Stimulated activated CD4-positive, alpha-beta T cell treated with anti-CD3 and anti-CD28 coated beads, Interleukin-1b, Interleukin-23, amount 100 ng/mL, for 1 hour (primary cell): ENCODE measurements at places on chromosomes 2 and 18.

- DNase-seq = no peak
Observed at GRCh38 chr2:28558918-28559317, 63.1 kb downstream of the PLB1 start.

DNA sequence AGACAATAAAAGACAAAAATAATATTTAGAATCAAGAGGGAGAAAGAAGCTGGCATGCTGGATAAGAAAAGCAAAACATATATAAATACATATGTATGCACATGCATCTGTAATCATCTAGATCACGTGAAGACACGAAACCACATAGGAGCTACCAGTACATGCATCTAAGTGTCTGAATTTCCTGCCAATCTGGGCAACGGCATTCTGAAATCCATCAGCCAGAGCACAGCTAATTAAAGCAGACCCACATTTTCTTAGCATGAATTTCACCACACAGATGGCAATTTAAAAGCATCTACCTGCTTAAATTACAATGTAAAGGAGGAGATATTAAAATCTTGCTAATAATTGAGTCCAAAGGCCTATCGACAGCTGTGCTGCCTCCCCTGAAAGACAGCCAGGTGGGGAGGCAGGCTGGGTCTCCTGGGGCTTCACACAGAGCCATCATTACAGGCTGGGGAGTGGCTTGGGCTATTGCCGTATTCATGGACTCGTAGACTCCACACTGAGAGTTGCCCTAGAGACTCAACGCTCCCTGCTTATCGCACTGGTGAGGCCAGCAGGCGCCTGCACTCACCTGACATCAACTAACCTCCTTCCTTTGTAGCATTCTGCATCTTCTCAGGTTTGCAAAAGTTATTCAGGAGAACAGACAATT lies 272.5 kb upstream of the PXDN start:
- DNase-seq = no peak

GRCh38 chr2:85524336-85524908 lies 14.5 kb upstream of the MAT2A start:
- DNase-seq = no peak

DNA sequence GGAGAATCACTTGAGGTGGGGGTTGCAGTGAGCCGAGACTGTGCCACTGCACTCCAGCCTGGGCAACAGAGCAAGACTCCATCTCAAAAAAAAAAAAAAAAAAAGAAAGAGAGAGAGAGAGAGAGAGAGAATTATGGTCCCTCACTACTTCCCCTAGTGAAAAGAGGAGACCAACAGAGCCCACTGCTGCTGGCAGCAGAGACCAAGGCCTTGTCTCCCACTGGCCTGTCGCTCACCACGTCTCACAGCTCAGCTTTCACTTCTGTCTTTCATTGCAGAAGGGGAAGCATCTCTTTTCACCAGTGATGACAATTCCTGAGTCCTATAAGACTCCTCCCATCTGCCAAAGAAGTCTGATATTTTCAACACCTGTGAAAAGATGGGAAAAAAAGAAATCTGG lies 81.3 kb downstream of the CLHC1 start:
- DNase-seq = no peak

- DNase-seq = no peak
Observed at GRCh38 chr2:240165034-240165433, 24.6 kb upstream of the OTOS start.

GRCh38 chr18:68017385-68017784 lies 500.9 kb upstream of the DSEL start:
- no peak for DNase-seq

DNA sequence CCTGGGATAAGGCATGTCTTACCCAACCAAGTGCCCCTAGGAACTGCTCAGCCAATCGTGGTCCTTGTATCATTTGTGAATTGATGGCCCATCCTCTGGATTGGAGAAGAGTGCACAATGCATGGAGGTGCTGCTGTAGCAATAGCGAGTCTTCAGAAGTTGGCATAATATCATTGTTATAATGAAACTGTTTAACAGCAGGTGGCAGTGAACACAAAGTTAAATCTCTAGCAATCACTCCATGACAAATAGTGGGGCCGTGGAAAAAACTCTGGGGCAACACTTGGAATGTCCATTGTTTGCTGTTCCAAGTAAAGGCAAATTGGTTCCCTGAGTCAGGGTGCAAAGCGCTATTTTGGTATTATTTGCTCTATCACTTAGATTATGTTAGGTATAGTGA lies 11.4 kb downstream of the REG1A start:
- no peak for DNase-seq

DNA sequence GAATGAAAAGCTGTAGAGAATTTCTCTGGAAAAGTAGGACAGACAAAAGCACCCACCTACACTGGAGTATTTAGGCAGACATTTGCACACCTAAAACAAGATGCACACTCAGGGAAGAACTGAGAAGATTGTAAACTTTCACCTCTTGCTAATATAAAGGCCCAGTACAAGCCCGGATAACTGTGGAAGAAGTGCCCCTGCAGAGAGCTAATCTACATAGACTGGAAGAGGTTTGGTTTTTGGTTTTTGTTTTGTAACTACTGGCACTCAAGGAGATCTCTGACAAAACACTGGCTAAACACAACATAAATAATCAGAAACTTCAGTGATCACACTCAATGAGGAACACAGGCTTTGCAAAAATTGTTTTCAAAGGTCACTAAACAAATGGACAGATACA lies 782.2 kb upstream of the SLC8A1 start:
- DNase-seq = no peak

- DNase-seq = no peak
Observed at GRCh38 chr2:46747297-46747818, 168.2 kb downstream of the MCFD2 start.

DNA sequence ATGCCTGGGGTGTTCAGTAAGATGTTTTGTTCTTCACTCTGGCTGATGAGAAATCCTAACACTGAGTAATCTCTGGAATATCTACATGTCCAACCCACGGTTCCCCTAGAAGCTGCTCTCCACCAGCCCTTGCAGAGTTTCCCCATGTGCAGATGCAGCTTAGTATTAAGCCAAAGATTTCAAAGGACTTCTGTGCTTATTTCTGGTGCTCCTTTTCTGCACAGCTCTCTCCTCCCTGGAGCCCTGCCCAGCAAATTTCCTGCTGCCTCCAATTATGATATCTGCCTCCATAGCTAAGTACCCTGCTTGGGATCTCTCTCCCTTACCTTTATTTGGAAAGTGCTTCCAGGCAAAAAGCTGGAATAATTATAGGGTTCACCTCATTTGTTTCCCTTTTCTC lies 949.3 kb downstream of the BCL11A start:
- DNase-seq = no peak

- no peak for DNase-seq
Observed at GRCh38 chr2:127365211-127365643, 22.5 kb downstream of the MAP3K2 start.

GRCh38 chr2:191950132-191950874 lies 103.4 kb upstream of the CAVIN2 start:
- no peak for DNase-seq

DNA sequence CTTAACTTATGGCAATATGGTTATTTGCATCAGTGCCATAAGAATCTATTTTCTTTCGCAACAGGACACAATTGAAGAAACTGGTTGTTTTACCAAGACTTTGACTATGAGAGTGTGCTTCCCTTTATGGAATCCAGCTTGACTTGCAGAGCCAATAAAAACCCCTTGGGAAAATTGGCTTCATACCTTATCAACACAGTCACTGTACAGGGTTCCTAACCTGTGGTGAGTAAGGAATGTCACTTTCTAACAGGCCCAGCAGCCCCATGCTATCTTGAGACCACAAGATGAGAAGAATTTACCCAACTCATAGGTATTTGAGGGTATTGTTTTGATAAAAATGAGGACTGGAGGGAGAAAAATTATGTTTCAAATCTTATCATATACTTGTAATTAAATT lies 418.5 kb upstream of the MAP2 start:
- no peak for DNase-seq

DNA sequence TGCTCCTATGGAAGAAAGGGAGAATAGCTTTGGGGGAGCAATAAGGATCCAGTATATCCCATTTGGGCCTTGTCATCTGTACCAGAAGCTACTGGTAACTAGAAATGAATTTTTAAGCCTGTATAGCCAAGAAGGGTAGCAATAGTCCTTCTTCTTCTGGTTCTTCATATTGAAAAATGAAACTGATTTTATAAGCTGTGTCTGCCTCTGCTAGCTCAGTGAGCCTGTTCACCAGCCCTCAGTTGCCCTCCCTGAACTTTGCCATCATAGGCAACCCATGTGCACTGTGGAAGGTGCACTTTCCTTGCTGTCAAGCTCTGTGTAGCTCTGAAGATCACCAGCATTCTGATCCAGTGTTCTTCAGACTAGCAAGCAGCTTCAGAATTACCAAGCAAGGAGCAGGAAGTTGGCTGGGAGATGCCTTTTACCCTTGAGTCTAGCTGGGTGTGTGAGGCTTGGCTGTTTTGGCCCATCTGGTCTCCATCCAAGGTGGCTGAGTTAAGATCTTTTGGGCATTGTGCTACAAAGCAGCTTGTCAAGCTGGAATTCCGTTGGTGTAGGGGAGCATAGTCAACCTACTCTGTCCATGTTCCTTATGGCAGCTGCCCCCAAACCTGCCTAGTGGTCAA lies 55.8 kb upstream of the MGAT5 start:
- no peak for DNase-seq

GRCh38 chr2:189613077-189613636 lies 32.6 kb upstream of the SLC40A1 start:
- DNase-seq = no peak

GRCh38 chr2:177239932-177240630 lies 24.4 kb downstream of the NFE2L2 start:
- no peak for DNase-seq

DNA sequence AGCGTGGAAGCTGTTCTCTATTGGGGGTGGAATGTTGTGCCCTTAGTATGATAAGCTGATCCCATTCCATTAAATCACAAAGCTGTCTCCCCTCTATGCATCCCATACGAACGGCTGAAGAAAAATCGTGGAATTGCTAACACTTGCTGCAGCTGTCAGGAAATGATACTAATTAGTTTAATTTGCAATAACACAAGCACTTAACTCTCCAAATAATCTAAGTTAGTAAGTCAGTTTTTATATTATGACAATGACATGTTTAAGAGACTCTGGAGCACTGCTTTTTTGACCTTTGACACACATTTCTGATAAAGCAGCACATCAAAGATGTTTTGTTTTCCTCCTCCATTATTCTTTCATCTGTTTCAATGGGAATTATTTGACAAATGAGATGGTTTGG lies 123.7 kb upstream of the SATB2 start:
- no peak for DNase-seq

- DNase-seq = no peak
Observed at GRCh38 chr18:59501920-59502273, 142.8 kb upstream of the LMAN1 start.

DNA sequence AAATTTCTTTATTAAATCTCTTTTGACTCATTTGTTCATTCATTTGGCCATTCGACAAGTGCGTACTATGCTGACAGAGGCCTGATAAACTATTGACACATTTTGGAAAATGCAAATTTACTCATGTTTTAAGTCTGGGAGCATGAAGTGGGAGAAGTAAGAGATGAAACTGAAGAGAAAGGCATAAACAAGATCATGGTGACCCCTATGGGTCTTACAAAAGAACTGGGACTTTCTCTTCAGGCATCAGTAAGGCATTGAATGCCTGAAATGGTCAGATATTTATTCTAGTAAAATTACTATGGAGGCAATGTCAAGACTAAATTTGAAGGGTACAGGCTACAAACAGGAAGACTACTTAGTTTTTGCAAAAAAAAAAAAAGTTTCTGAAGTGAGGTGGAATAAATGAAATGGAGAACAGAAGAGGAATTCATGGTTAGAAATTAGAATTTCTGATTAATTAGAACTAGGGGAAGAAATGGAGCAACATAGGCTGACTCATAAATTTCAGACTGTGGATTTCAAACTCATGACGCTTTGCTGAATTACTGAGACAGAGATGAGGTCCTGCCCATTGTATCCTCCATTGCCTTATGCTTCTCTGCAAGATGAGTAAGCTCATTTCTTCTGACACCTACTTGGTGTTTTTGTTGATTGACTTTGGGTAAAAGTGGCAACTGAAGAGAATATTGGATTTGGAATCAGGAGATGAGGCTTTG lies 32.7 kb downstream of the VSNL1 start:
- DNase-seq = no peak

GRCh38 chr2:122034344-122034743 lies 278.9 kb downstream of the TSN start:
- DNase-seq = no peak

GRCh38 chr2:192017844-192018243 lies 171.0 kb upstream of the CAVIN2 start:
- no peak for DNase-seq

DNA sequence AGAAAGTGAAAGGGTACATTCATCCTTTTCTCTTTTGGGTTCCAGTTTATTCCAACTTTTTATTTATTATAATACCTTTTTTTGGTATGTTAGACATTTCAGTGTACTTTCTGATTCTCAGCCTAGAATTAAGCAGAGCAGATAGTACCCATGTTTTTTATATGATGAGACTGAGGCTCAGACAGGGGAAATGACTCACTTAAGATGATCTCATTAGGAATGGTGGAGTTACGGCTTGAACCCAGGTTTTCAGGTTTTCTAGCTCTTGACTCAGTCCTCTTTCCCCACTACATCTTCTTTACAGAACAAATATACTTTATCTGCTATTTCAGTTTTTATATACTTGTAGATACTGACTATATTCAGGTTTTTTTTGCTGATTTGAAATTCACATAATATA lies 51.7 kb upstream of the OTX1 start:
- DNase-seq = no peak

DNA sequence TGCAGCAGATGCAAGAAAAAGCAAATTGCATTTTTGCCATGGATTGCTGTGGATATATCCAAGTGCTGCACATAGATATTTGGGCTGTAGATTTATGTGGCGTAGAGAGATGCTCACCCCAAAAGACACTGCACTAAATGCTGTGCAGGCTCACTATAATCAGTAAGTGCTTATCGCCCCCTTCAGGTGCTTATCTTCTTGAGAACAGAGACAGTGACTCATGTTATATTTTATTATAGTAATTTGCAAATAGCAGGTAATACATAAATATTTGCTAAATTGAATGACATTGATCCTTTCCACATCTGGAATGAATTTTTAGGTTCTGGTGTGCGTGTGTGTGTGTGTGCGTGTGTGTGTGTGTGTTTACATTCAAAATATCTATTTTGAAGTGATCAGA lies 36.8 kb upstream of the PLEKHM3 start:
- no peak for DNase-seq

GRCh38 chr2:42371611-42372473 lies 10.8 kb upstream of the COX7A2L start:
- no peak for DNase-seq

DNA sequence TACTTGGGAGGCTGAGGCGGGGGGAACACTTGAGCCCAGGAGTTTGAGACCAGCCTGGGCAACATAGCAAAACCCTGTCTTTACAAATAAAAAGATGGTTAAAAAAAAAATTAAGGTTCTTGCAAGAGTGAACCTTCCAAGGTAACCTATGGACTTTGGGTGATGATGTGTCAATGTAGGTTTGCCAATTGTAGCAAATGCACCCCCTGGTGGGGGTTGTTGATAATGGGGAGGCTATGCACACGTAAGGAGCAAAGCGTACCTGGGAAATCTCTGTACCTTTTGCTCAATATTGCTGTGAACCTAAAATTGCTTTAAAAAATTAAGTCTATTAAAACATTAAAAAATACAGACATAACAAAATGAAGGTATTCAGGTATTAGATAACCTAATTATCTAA lies 70.4 kb downstream of the CWC22 start:
- DNase-seq = no peak

GRCh38 chr2:48250943-48251342 lies 279.0 kb upstream of the STON1 start:
- DNase-seq = no peak
